ENCODE measurements at places on chromosomes 16 and 17. TPM values are rescaled to one million over a fixed set of nuclear protein-coding genes. Genes with fewer than 3 reads are reported as not detected.

Gene KRT36
- total RNA-seq = not detected

Gene SMIM5
- total RNA-seq = 0.22 TPM

Gene G6PC3
- total RNA-seq = 29.8 TPM

Gene LPO
- total RNA-seq = under 0.01 TPM

Gene OTOA
- 0.13 TPM for total RNA-seq

Gene FN3KRP
- 11.5 TPM for total RNA-seq

Gene BRIP1
- total RNA-seq = 6.3 TPM

Measured in articular chondrocyte of knee joint (primary cell).